Activated CD8-positive, alpha-beta T cell treated with anti-CD3 and anti-CD28 coated beads for 36 hours (primary cell): ENCODE measurements at places on chromosomes 6 and 20.
A peak's percentile ranks its signal among the peaks of the same experiment; 100 is the strongest.

DNA sequence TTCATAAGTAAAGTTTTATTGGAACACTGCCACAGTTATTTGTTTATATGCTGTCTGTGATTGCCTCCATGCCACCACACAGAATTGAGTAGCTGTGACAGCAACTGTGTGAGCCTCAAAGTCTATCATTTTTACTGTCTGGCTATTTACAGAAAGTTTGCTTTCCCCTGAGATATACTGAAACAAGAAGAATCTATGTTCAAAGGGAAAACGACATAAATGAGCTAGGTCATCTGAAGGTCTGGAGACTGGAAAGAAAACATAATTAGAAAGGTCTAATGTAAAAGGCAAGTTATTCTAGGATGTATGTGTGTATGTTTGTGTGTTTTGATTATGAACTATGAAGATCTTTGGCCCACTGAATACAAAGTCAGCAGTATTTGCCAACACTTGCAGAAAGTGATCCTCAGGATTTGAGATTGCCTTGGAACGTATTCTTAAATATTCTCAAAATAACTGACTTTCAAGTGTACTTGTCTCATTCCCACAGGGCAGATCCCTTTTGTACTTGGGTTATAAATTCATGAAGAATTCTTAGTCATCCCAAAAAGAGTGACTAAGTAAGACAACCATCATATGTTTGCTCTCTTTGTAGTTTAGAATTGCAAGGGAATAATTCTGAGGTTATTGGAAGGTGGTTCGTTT lies 677.7 kb downstream of the DOK5 start:
- no peak overlapping the region for H3K4me3 ChIP-seq
- H3K27me3 ChIP-seq, result no peaks in the 10 kb centered on the region
- H3K27ac ChIP-seq, result no peak overlapping the region
- no peaks in the 10 kb centered on the region for H3K4me1 ChIP-seq
- H3K36me3 ChIP-seq, result no peaks in the 10 kb centered on the region

DNA sequence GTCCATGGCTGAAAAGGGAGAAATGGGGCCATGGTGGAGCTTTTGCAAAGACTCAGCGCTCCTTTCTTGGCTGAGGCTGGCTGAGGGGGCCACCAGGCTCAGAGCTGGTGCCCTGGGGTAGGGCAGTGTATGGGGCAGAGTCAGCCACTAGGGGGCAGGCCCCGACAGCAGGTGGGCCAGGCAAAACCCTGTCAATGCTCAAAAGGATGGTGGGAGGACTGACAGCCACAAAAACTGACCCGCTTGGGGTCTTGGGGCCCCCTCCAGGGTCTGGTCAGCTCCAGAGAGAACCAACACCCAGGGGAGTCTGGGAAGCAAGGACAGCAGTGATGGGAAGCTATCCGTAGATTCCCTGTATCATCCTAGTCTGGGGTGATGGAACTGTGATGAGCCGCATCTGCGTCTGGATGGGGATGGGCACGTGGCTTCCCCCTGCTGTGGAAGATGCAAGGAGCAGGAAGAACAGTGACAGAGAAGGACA lies 306.9 kb downstream of the DHX35 start:
- DNase-seq, result peak; percentile 73
- H3K27me3 ChIP-seq, result no peaks in the 10 kb centered on the region
- H3K36me3 ChIP-seq, result no peaks in the 10 kb centered on the region
- H3K4me1 ChIP-seq, result no peaks in the 10 kb centered on the region

- H3K4me1 ChIP-seq, result no peaks in the 10 kb centered on the region
- H3K36me3 ChIP-seq, result no peaks in the 10 kb centered on the region
- H3K4me3 ChIP-seq, result no peak overlapping the region
- DNase-seq, result no peak
- H3K27ac ChIP-seq, result no peak overlapping the region
Measured at GRCh38 chr6:39407446-39407993, 85.0 kb upstream of the KCNK16 start.

DNA sequence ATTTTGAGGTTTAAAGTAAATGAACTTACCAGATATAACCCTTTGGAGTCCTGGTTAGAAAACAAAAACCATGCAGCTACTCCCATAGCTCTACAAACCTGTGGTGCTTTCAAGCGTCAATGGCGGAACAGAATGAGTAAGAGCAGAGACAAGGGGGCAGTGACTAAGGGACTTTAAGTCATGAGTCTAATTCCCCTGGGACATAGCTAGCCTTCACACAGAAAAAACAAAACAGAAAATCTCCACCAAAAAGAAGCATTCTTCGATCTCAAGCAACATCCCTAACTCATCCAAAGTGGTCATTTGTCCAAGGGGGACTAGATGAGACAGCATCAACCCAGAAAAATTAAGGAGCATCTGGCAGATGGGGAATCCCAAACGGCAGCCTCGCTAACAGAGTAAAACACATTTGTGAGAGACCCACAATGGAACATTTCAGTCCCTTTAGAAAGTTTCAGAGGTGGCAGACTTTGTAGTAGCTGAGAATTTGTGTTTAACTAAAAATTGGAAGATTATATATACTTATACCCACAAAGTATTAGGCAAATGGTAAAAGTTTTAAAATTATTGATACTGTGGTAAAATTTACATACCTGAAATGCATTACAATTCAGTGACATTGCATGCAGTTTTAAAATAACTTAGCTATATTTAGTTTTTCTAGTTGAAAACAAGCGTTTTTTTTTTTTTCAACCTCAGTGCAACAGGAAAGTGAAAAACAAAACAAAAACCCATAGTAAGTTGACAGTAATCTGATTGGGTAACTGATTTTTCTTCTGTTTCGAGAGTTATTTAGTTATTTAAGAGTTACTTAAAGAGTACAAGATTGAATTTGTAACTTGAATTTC lies 67.5 kb downstream of the KCNQ5 start:
- no peak overlapping the region for H3K27ac ChIP-seq
- DNase-seq, result no peak
- peaks cover 14% of the 10 kb centered on the region for H3K36me3 ChIP-seq
- peaks cover 5% of the 10 kb centered on the region for H3K4me1 ChIP-seq

- peak overlapping the region; percentile 84 for H3K27ac ChIP-seq
- no peak overlapping the region for H3K4me3 ChIP-seq
- DNase-seq, result peak; percentile 61
- no peaks in the 10 kb centered on the region for H3K27me3 ChIP-seq
- H3K36me3 ChIP-seq, result peaks cover 3% of the 10 kb centered on the region
Measured at GRCh38 chr6:135673501-135674309, 176.2 kb upstream of the AHI1 start.

- no peaks in the 10 kb centered on the region for H3K4me1 ChIP-seq
- no peaks in the 10 kb centered on the region for H3K36me3 ChIP-seq
- no peaks in the 10 kb centered on the region for H3K27me3 ChIP-seq
- DNase-seq, result peak; percentile 8
- H3K27ac ChIP-seq, result no peak overlapping the region
Measured at GRCh38 chr6:1901556-1901955, 291.8 kb downstream of the FOXC1 start.

DNA sequence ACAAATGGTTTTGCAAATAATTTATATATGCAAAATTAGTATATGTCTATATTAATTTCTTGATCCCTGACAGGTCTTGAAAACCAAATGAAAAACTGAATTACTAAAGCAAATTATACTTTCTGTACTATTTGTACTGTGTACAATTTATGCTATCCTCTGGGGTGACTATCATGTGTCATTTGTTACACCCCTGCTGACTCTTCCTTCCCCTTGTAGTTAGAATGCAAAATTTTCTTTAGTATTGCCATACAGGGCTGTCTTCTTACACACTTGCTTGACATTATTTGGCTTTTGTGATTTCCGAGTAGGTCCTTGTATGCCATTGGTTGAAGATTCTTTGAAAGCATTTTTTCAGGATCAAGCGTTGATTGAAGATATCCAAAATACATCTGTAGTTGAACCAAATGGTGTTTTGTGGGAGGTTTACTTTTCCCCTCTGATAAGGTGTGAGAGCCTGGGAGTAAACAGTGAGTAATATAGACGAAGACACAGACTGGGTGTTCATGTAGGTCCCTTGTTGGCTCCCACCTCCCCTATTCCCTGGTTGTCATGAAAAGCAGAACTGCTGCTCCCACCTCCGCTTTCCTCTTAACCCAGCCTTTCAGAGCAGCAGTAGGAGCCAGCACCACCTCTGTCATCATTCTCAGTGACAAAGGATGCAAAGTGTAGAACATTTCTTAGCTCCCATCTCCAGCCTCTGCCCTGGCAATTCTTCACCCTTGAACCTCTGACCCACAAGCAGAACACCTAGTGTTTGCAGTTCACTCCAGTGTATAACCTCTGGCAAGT lies 29.0 kb downstream of the NCOA7 start:
- DNase-seq, result no peak
- H3K27ac ChIP-seq, result no peak overlapping the region
- no peaks in the 10 kb centered on the region for H3K27me3 ChIP-seq
- H3K36me3 ChIP-seq, result peaks cover 47% of the 10 kb centered on the region

DNA sequence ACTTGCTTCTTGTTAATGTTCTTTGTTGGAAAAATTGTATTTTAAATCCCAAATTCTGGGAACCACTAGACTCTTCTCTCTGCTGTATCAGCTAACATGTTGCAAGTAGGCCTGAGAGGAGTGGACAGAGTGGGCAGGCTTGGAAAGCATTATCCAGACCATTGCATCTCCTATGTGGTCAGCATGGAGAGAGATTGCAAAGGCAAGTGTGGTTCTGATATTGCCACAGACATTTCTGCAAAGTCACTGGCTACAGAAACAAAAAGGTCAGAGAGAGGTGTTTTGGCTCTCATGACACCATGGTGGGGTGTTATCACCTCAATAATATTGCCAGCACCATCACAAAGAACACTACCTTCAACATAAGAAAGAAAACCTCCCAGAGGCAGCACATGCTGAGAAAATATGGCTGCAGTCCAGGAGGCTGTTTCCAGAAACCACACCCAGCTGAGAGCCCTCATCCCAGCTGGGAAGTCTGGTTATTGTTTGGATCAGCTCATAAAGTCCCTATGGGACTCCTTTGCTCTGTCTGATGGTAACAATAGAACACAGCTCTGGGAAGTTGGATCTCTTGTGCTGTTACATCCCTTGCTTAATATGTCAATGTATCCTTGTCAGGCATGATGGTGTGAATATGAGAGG lies 78.2 kb upstream of the TBX18 start:
- H3K4me3 ChIP-seq, result no peak overlapping the region
- no peak overlapping the region for H3K27ac ChIP-seq
- no peaks in the 10 kb centered on the region for H3K27me3 ChIP-seq
- H3K36me3 ChIP-seq, result no peaks in the 10 kb centered on the region
- no peak for DNase-seq
- no peaks in the 10 kb centered on the region for H3K4me1 ChIP-seq
